ENCODE measurements at places on chromosomes 2 and 18.
A peak's percentile ranks its signal among the peaks of the same experiment; 100 is the strongest.

- no peaks in the 10 kb centered on the region for H3K36me3 ChIP-seq
- peaks cover 9% of the 10 kb centered on the region for H3K27me3 ChIP-seq
- no peak overlapping the region for H3K4me3 ChIP-seq
- no peak for DNase-seq
- H3K4me1 ChIP-seq = no peaks in the 10 kb centered on the region
Measured at GRCh38 chr2:225402210-225402776, 2.8 kb downstream of the NYAP2 start.

DNA sequence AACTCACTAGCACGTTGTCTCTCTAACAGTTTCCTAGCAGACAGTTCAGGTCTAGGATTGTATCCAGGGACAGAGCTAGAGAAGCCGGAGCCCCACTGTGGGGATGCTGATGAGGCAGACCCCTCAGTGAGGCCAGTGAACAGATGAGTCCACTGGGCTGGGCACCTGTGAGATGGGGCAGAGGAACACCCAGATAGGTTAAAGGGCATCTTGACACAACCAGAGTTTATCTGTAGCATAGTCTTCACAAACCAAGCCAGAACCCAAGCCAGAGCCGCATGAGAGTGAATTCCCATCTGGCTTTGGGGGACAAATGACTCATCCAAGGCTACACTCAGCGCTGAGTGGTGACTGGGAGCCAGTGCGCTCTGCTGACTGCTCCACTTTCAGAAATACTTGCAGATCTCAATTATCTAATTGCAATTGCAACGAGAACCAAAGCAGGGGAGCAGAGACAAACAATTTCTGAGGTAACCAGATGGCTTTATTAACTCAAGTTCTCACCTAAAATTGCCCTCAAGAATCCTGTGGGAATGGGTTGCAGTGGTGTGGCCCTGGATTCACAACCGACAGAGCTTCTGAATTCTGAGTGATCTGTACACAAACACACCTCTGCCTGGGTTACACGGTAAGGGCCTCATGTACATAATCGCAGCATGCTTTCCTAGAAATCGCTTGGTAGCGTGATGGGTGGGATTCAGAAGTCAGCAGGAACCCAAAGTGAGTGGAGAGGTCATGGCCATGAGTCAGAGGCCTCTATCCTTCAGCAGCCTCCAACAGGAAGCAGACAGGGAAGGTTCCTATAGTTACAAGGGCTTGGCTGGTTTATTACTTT lies 48.7 kb upstream of the MSH2 start:
- DNase-seq = no peak
- no peak overlapping the region for H3K4me3 ChIP-seq
- no peaks in the 10 kb centered on the region for H3K36me3 ChIP-seq
- peaks cover 10% of the 10 kb centered on the region for H3K27me3 ChIP-seq
- no peaks in the 10 kb centered on the region for H3K4me1 ChIP-seq
- H3K27ac ChIP-seq = no peak overlapping the region

DNA sequence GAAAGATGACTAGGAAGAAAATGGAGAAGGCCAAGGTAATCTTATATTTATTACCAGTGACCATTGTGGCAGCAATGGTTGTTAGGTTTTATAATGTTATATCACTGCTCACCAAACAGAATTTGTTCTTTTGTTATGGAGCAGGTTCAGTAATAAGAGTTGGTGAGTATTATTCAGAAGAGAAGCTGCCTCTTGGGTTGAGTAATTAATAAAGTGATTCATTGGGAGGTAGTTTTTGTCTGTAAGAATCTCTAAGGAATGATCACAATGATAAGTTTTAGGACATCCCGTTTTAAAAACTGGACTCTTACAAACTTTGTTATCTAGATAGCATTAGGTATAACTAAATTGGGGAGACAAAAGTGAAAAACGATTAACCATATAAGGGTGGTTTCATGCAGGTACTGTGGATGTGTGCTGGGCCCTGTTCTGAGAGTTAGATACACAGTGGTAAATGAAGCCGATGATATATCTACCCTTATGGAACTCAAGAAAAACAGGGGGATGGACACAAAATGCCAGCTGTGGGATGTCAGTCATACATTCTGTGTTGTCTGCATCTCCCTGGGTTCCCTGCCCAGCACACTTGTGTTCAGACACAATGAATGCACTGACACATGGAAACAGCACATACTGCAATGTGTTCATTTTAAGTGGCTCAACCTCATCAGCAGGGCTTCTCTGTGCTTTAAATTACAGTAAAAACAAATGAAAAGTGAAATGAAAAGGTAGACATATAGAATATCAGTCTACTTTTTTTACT lies 7.5 kb downstream of the MAP4K4 start:
- peaks cover 71% of the 10 kb centered on the region for H3K4me1 ChIP-seq
- no peak for DNase-seq
- H3K27ac ChIP-seq = peak overlapping the region; percentile 64
- H3K36me3 ChIP-seq = peaks cover 28% of the 10 kb centered on the region
- H3K27me3 ChIP-seq = no peaks in the 10 kb centered on the region

DNA sequence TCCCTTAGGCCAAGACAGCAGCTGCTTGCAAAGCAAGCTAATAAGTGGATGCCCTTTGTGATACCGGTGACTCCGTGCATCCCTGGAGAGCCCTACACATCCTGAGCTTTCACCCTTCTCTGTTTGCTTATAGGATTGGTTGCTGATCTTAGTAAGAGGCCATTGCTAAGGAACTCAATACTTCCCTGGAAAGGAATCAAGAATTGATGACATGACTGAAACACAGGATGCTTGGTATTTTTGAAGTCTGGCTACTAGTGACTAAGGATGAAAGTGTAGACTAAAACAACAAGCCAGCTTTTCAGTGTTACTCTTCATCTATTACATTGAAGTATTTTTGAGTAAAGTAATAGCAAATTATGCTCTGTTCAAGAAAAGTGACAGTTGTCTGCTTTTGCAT lies 123.0 kb upstream of the SERPINE2 start:
- H3K4me3 ChIP-seq = no peak overlapping the region
- H3K4me1 ChIP-seq = no peaks in the 10 kb centered on the region
- H3K27ac ChIP-seq = no peak overlapping the region
- H3K36me3 ChIP-seq = no peaks in the 10 kb centered on the region
- DNase-seq = no peak

DNA sequence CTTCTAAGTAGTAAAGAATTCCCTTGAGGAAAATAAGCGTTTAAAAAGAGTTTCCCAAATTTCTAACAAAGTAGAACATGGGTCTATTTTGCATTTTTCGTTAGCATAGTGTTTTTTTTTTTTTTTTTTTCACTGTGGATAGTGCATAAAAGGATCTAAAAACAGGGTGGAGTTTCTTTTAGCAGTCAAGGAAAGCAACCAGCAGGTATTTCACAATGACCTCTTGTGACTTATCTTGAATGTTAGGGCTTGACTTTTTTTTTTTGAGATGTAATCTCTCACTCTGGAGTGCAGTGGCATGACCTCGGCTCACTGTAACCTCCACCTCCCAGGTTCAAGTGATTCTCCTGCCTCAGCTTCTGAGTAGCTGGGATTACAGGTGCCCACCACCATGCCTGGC lies 14.9 kb upstream of the DGKD start:
- H3K36me3 ChIP-seq = no peaks in the 10 kb centered on the region
- H3K4me3 ChIP-seq = no peak overlapping the region
- H3K27me3 ChIP-seq = peaks cover 12% of the 10 kb centered on the region
- no peak overlapping the region for H3K27ac ChIP-seq
- peaks cover 23% of the 10 kb centered on the region for H3K4me1 ChIP-seq

- H3K36me3 ChIP-seq = peaks cover 4% of the 10 kb centered on the region
- H3K4me3 ChIP-seq = peak overlapping the region; percentile 37
- H3K27ac ChIP-seq = no peak overlapping the region
Measured at GRCh38 chr18:46069524-46069923, 2.5 kb downstream of the PSTPIP2 start.

DNA sequence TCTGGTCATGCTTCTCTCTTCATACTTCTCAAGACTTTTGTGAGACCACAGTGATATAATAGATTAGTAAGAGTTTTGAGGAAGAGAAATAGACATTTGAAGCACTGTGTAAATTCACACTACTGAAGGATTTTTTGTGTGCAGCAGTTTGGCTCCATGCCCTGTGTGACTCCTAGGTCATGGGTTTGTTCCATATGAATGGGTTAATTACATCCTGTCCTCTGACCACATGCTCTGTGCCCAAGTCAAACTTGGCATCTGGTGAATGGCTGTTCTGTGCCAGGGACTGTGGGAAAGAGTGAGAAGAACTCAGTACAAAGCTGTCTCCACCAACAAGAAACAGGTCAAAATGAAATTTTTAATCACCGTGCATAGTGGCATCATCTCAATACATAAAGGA lies 304.0 kb downstream of the LNPK start:
- H3K27me3 ChIP-seq = peaks cover 13% of the 10 kb centered on the region
- H3K36me3 ChIP-seq = no peaks in the 10 kb centered on the region
- no peak overlapping the region for H3K27ac ChIP-seq
- H3K4me1 ChIP-seq = no peaks in the 10 kb centered on the region
- no peak for DNase-seq
- no peak overlapping the region for H3K4me3 ChIP-seq

GRCh38 chr18:7749510-7749981 lies 182.4 kb downstream of the PTPRM start:
- no peaks in the 10 kb centered on the region for H3K27me3 ChIP-seq
- no peaks in the 10 kb centered on the region for H3K4me1 ChIP-seq
- no peaks in the 10 kb centered on the region for H3K36me3 ChIP-seq
- DNase-seq = no peak
- H3K27ac ChIP-seq = no peak overlapping the region

GRCh38 chr2:46977280-46977665 lies 61.7 kb upstream of the MCFD2 start:
- peaks cover 64% of the 10 kb centered on the region for H3K4me1 ChIP-seq
- peak overlapping the region; percentile 84 for H3K27ac ChIP-seq
- no peak overlapping the region for H3K4me3 ChIP-seq
- DNase-seq = no peak

GRCh38 chr2:78992807-78993517 lies 32.5 kb upstream of the REG3G start:
- H3K4me1 ChIP-seq = no peaks in the 10 kb centered on the region
- peaks cover 20% of the 10 kb centered on the region for H3K27me3 ChIP-seq
- no peaks in the 10 kb centered on the region for H3K36me3 ChIP-seq

Data from activated T-helper 1 cell treated with anti-CD3 and anti-CD28 coated beads, Interleukin-12 subunit alpha, Interleukin-12 subunit beta, Interleukin-2, Interleukin-4 antibody, amounts not matched to agents 30 ng/mL and 10 ng/mL and 1 ng/mL, durations not matched to agents 14 hours and 24 hours and 36 hours (primary cell).